Thyroid gland (tissue), 4 donors: ENCODE measurements at places on chromosomes 11 and 22. TPM values are rescaled to one million over a fixed set of nuclear protein-coding genes. Genes with fewer than 3 reads are reported as not detected.

DNA sequence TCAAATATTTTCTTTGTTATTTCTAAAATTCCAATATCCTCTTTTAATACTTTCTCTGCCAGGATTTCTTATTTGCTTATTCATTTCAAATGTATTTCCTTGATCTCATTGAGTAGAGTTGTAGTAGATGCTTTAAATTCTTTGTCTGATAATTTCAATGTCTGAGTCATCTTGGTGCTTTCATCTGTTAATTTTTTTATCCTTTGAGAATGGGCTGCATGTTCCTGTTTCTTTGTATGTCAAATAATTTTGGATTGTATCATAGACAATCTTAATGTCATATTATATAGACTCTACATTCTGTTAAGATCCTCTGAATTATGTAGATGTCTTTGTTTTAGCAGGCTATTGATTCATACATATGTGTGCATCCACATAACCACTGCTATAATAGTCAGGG lies 57.5 kb downstream of the MYEOV start:
- H3K27ac ChIP-seq: no peak overlapping the region
- no peak for DNase-seq
- H3K36me3 ChIP-seq: no peaks in the 10 kb centered on the region
- H3K27me3 ChIP-seq: no peaks in the 10 kb centered on the region
- H3K4me3 ChIP-seq: no peak overlapping the region
- H3K4me1 ChIP-seq: no peaks in the 10 kb centered on the region

DNA sequence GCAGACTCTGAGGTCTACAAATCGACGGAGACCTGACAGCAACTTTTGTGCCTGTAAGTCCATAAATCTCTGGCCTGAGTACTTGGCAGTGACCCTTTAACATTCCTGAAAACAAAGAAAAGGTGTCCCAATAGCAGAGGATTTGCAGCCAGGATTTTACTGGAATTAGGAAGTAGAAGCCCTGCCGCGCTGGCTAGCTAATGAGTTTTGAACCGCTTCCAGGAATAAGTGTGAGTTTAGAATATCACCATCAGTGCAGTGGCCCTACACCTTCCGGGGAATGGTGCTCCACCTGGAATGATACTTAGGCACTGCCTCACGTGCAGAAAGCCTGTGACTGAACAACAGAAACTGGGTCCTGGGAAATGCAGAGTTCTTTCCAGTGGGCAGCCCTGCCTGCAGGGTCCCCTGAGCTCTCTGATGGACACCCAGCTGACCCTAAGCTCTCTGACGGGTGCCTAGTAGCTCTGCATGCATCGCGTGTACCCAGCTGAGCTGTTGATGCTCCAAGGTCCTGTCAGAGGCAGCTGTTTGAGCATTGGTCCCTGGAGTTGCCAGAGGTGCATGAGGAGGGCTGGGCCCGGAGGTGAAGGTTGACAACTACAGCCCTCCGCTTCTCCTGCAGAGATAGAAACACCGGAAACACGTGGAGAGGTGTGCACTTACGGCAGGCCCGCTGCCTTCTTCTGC lies 380.9 kb downstream of the TBC1D22A start:
- no peaks in the 10 kb centered on the region for H3K27me3 ChIP-seq
- no peaks in the 10 kb centered on the region for H3K36me3 ChIP-seq
- H3K4me3 ChIP-seq: no peak overlapping the region

DNA sequence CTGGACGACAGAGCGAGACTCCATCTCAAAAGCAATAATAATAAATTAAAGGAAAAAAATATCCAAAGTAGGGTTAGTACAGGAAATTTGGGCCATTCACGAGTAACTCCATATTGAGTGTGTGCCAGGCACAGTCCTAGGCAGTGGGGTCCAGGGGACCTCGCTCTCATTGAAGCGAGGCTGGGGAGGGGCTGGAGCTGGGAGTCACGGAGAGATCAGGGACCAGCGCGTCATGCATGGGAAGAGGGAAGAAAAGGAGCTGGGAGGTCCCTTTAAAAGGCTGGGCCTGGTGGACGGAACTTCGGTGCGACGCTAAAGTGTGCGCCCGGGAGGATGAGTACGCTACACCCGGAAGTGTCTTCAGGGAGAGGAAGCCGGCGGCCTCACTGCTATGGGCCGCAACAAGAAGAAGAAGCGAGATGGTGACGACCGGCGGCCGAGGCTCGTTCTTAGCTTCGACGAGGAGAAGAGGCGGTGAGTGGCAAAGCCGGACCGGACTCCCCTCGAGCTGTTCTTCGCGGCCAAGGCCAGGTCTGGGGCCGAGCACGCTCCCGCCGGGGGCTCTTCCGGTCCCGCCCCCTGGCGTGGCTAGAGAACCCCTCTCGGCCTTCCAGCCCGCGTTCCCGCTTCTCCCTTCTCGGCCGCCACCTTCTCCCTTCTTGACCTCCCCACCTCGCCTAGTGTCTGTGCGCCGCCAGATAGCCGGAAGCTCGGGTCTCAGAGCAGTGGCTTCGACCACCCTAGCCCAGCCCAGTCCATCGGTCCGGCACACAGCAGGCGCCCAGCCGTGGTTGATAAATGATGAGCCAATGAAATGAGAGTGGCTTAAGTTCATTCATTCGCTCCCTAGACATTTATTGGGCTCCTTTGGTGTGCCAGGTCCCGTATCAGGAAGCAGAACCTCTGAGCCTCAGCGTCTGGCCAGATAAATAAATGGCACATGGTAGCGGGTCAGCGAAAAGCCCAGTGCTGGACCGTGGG lies at the start of gene NOL12:
TSS of gene NOL12 (plus strand) at position 342 of the 981 bp plus-strand sequence. CDS start at position 392, 50 bp downstream.
- peak; percentile 76 for DNase-seq
- H3K27ac ChIP-seq: peak within 1 kb of the TSS; percentile 68
- H3K27me3 ChIP-seq: no peaks in the 10 kb centered on the region
- peak within 1 kb of the TSS; percentile 90 for H3K4me3 ChIP-seq
- H3K4me1 ChIP-seq: peaks cover 13% of the 10 kb centered on the region

The PKP3 gene
- 58.4 TPM for total RNA-seq

The SPON1 gene
- total RNA-seq: 14.9 TPM

DNA sequence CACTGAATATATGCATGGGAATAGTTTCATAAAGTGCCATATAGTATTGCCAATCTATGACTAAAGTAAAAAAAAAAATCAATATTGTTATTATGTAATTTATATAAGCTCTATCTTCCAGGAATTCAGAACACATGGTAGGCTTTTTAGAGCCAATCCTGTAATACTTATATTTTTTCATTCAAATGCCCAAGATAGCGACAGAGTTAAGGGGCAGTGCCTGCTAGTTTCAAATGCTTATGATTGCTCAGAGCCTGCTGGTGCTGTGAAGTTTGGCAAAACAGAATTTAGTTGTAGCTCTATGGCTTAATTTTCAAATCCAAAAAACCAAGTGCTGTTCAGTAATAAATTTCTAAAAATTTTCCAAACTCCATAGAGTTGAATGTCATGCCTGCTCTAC lies 39.0 kb upstream of the BLID start:
- DNase-seq: no peak
- H3K4me3 ChIP-seq: no peak overlapping the region
- no peak overlapping the region for H3K27ac ChIP-seq
- H3K4me1 ChIP-seq: peaks cover 16% of the 10 kb centered on the region
- H3K36me3 ChIP-seq: no peaks in the 10 kb centered on the region
- H3K27me3 ChIP-seq: no peaks in the 10 kb centered on the region

- no peaks in the 10 kb centered on the region for H3K36me3 ChIP-seq
- no peak overlapping the region for H3K4me3 ChIP-seq
- no peak overlapping the region for H3K27ac ChIP-seq
- H3K27me3 ChIP-seq: no peaks in the 10 kb centered on the region
- no peaks in the 10 kb centered on the region for H3K4me1 ChIP-seq
Observed at GRCh38 chr11:70608568-70609470, 210.5 kb downstream of the CTTN start.

GRCh38 chr11:20861322-20861721 lies 191.9 kb downstream of the NELL1 start:
- H3K4me1 ChIP-seq: no peaks in the 10 kb centered on the region
- DNase-seq: no peak
- H3K27ac ChIP-seq: no peak overlapping the region

DNA sequence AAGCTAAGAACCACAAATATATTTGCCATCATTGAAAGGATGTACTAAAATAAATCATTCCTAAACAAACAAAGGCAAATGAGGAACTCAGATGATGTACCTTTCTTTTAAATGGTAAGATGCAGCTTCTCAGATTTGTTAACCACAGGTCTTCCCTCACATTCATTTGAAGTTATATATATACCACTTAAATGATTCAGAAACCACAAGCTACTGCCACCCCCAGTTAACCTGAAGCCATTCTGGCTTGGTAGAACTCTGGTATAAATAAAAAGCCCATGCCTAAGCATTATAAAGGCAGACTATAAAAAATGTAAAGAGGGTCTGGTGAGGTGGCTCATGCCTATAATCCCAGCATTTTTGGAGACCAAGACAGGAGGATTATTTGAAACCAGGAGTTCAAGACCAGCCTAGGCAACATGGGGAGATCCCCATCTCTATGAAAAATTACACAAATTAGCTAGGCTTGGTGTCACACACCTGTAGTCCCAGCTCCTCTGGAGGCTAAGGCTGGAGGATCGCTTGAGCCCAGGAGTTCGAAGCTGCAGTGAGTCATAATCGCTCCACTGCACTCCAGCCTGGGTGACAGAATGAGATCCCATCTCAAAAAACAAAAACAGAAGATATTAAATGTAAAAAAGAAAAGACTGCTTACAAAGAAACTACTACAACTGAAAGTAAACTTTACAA lies 1185.3 kb downstream of the JRKL start:
- DNase-seq: no peak
- H3K4me1 ChIP-seq: no peaks in the 10 kb centered on the region
- H3K27me3 ChIP-seq: no peaks in the 10 kb centered on the region
- no peak overlapping the region for H3K4me3 ChIP-seq
- H3K27ac ChIP-seq: no peak overlapping the region

DNA sequence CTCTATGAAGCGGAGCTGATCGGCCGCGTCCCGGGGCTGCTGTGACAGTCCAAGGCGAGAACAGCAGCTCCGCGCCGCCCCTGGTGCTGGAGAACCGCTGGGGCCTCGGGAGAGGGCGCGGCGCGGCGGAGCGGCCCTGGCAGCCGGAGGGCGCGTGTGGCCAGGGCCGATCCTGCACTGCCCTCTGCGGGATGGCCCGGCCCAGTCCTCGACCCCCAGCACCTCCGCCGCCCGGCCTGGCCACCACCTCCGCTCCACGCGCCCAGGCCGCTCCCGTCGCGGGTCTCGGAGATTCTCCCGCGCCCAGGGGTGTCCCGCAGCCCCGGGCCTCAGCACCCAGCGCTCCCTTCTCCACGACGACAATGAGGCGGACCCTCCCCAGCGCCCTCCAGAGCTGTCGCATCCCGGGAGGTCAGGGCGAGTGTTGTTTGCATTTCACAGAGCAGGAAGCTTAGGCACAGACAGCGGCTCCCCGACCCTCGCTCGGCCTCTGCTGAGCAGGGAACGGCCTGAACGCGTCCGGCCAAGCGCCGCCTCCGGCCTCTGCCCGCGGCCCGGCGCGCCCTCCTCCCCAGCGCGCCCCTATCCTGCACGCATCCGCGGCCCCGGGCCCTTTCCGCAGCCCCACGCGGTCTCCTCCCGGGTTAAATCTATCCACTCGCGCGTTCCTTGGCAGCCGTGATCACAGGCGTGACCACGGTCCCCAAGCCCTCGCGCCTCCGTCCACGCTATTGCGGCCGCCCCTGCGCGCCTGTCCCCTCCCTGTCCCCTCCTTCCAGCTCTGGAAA lies 109.7 kb downstream of the WNT7B start:
- no peaks in the 10 kb centered on the region for H3K36me3 ChIP-seq
- peak; percentile 48 for DNase-seq
- H3K4me3 ChIP-seq: no peak overlapping the region
- no peak overlapping the region for H3K27ac ChIP-seq

DNA sequence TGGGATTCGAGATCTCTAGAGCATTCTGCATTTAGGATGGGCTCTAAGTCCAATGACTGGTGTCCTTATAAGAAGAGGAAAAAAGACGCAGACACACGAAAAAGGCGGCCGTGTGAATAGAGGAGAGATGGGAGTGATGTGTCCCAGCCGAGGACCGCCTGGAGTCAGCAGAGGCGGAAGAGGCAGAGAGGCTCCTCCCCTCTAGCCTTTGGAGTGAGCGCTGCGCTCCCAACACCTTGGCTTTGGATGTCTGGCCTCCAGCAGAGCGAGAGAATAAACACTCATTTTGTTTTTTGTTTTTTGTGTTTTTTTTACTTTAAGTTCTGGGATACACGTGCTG lies 83.0 kb upstream of the RTL6 start:
- H3K4me1 ChIP-seq: no peaks in the 10 kb centered on the region
- DNase-seq: no peak
- no peak overlapping the region for H3K4me3 ChIP-seq
- no peak overlapping the region for H3K27ac ChIP-seq
- no peaks in the 10 kb centered on the region for H3K27me3 ChIP-seq
- H3K36me3 ChIP-seq: no peaks in the 10 kb centered on the region

DNA sequence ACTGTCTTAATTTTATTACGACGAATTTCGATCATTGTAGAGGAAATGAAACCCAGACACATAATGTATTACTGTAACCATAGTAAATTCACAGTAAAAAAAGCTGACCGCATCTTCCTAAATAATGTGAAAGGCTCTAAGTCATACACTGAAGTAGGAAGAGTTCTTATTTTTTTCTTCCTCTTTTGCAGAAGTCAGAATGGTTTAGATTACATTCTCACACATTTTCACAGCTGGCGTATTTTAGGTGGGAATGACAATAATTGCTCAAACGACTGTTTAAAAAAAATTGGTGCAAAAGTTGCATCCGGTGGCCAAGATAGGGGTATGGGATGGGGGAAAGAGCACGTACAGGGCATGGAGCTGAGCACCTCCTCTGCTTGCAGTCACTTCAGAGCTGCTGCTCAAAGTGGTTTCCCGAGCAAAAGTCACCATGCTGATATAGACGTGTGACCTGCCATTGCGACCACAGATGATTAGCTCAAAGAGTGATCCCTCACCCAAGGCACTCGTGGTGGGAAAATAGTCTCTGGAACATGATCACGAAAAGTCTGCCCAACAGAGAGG lies 35.3 kb downstream of the MMP13 start:
- no peaks in the 10 kb centered on the region for H3K36me3 ChIP-seq
- H3K27ac ChIP-seq: no peak overlapping the region
- no peak for DNase-seq
- no peak overlapping the region for H3K4me3 ChIP-seq

The PTS gene
- total RNA-seq: 36.2 TPM

The VSIG2 gene
- 24.5 TPM for total RNA-seq

DNA sequence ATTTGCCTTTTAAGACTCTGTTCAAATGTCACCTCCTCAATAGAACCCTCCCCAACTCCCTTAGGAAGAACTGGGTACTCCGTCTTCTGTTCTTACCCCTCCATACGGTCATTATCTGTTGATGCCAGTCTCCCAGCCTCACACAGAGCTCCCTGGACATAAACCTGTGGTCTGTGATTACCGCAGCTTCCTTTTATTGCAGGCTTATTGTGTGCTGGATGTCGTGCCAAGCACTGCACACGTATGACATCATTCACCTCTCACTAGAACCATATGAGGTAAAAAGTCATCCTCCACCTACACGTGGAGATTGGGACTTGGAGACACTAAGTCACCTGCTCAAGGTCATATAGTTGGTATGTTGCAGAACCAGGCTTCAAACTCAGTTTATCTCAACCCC lies 15.3 kb downstream of the PTPN5 start:
- H3K4me1 ChIP-seq: no peaks in the 10 kb centered on the region
- no peak for DNase-seq
- no peaks in the 10 kb centered on the region for H3K27me3 ChIP-seq
- no peak overlapping the region for H3K4me3 ChIP-seq
- H3K36me3 ChIP-seq: no peaks in the 10 kb centered on the region

The FXYD2 gene
- total RNA-seq: 0.42 TPM

The PNPLA5 gene
- not detected for total RNA-seq

GRCh38 chr22:37193629-37194191 lies 5.7 kb upstream of the C1QTNF6 start:
- no peak overlapping the region for H3K4me3 ChIP-seq
- no peak overlapping the region for H3K27ac ChIP-seq
- no peak for DNase-seq
- H3K4me1 ChIP-seq: peaks cover 37% of the 10 kb centered on the region
- no peaks in the 10 kb centered on the region for H3K27me3 ChIP-seq
- H3K36me3 ChIP-seq: no peaks in the 10 kb centered on the region
